ENCODE measurements at places on chromosomes 1 and 21.
A peak's percentile ranks its signal among the peaks of the same experiment; 100 is the strongest.

DNA sequence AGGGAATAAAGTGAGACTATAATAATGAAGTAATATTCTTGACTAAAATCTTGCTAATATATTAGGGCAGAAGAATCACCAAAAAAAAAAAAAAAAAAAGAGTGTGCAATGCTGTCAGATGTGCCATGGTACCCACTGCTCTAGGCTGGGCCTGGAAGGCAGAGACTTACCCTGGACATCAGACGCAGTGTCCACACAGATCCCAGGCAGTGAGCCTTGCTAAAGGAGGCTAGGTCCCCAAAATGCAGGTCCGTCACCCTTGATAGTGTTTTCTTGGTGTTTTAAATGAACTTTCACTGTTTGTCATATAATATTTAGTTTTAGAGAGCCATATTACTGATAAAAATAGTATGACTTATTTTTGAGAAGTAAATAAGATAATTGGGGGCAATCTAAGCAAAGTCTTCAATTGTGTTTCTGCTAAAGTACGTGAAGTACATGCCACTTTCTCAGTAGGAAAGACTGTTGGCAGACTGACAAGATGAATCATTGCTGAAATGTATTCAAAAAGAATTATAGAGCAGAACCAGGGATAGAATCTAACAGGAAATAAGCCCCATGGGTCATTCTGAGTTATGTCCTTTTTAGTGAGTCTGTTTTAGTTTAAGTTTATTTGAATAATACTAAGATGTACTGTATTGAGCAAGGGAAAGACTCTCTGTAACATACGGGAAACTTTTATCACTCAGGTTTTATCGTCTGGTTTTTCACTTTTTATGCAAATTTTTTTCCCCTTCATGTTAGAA lies 74.6 kb upstream of the PDC start:
- DNase-seq = peak; percentile 97

DNA sequence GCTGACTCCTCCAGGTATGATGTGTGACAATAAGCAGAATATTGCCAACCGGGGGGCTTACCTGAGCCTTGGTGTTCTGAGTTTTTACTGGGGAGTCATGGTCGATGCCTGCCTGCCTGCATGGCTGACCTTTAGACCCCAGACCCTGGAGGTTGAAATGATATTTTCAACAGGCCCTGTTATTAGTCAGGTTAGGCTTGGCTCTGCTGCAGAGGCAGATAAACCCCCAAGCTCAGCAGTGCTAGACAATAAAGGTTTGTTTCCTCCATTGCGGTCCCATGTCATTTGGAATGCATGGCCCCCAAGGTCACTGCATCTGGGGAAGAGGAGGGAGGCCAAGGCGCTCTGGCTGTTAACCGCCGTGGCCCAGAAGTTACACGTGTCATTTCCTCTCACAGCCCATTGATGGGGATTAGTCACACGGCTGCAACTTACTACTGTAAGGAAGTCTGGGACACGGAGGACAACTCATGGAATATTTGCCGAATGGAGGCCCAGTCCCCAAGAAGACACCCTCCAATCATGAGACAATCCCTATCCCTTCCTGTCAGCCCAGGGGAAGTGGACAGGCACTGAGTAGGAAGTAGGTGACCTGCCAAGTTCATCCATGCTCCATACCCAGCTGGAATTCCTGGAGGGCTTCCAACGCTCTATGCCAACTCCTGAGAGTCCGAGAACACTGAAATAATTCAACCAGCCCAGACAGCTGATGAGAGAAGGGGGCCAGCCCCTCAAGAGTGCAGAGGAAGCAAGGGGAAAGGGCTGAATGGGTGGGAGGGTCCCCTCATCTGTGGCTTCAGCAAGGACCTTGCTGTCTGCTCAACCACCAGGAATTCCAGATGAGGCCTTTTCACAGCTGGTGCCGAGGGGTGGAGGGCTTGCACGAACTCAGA lies 97.3 kb downstream of the TAS1R2 start:
- no peak for DNase-seq

- no peak for DNase-seq
Measured at GRCh38 chr1:38208716-38209632, 162.4 kb upstream of the POU3F1 start.

DNA sequence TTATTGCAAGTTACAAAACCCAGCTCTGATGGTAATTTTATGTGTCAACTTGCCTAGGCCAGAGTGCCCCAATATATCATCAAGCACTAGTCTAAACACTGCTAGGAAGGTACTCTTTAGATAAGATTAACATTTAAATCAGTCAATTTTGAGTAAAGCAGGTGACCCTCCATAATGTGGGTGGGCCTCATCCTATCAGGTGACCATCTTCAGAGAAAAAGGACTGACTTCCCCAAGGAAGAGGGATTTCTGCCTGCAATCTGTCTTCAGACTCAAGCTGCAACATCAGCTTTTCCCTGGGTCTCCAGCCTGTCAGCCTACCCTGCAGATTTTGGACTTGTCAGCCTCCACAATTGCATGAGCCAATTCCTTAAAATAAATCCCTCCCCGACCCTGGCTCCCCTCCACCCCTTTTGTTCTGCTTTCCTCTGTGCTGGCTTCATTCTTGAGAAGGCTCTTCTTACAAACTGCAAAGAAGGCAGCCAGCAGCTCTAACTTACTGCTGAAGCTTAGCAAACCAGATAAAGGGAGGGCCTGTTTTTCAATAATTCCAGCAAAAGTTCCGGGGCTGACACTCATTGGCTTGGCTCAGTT lies 56.4 kb upstream of the RUNX3 start:
- no peak for DNase-seq

DNA sequence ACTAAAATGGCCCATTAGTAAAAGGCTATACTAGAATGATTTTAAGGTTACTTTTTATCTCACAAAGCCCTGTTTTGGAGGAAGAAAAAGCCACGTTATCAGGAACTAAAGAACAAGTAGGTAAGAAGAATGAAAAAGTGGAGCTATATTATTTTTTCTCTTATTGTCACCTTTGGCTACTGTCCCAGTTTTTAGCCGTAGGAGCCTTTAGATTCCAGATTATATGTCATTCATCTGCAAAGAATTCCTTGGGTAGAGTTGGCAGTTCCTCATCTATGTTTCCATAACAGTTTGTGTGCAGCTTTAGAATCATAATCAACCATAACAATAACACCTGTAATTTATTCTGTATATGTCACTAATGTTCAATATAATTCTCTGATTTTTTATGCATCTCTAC lies 83.8 kb downstream of the TPR start:
- no peak for DNase-seq

DNA sequence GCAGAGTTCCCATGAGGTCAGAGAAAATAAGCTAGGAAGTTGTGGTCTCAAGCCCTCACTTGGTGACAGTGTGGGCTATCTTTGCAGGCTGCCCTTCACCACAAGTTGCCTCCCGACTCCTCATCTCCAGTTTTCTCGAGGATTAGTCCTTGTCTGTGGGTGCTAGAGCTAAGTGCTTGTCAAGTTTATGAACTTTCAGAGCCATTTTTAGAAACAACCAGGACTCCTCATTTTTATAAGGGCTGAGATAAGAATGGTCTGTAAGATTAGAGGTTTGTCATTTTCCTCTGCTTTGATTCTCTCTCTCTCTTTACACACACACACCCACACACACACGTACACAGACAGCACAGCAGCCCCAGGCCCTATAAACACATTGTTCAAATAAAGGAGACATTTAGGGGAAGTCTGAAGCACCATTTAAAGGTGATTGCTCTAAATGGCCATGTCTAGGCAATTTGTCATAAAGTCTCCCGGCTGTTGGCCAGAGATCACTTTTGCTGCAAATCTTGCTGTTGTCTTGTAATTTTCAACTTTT lies 127.2 kb downstream of the LACTBL1 start:
- DNase-seq = no peak

GRCh38 chr1:229410692-229411433 lies 23.0 kb downstream of the ACTA1 start:
- peak; percentile 71 for DNase-seq

- no peak for DNase-seq
Measured at GRCh38 chr1:61174060-61174795, 91.9 kb downstream of the NFIA start.

DNA sequence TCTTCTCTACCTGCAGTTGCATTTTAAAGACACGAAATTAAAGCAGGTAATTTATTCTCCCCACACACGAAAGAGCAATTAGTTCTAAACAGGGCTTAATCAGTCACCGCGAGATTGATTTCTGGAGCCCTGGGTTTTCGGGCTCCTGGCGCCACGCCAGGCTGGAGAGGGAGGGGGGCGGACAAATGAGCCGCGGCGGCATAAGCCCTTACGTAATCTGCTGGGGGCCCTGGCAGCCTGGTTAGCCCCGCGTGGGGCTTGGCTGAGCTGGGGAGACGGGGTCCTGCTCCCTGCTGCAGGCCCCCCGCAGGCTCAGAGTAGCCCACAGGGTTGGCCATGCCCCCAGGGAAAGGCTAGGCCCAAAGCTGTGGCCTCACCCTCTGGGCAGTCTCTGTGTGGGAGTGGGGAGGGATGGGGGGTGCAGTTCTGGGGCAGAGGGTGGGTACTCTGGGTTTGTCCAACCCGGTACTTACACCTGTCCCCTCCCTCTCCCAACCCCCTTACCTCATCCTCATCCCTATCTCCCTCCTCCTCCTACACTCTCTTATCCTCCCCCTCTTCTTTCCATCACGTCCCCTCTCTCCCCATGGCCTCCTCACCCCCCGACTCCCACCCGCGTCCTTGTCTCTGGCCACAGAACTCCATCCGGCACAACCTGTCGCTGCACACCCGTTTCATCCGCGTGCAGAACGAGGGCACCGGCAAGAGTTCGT lies 19.9 kb downstream of the FOXO6 start:
- DNase-seq = no peak

DNA sequence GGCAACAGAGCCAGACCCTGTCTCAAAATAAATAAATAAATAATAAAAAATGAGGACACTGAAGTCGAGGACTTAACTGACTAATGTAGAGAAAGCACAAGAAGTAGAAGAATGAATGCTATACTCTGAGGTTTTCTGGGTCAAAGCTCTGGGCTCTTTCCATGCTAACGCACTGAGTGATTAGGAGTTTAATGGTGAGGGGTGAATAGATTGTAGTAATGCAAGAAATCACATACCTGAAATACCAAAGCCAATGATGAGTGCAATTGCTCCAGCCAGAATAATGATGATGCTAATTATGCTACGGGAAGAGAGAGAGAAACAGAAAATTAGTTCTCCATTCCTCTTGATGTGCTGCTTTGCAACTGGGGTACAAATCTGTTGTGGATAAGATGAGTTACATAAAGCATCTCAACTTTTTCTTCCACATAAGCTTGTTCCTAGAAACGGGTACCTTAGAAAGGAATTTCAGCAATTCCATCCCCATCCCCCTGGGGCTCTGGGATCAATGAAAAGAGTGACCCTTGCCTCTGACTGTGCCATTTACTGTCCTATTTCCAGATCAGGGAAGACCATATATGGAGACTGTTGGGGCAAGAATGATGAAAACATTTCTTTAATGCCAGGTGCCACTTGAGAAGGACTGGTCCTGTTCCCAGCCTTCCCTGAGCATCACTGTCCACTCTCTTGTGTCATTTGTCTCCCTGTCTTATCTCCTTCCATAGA lies 40.7 kb downstream of the VTCN1 start:
- DNase-seq = no peak

- peak; percentile 92 for DNase-seq
Measured at GRCh38 chr1:107750364-107750959, 214.5 kb downstream of the VAV3 start.

All from adipocyte (in vitro differentiated cells).